Stimulated activated CD8-positive, alpha-beta memory T cell treated with anti-CD3 and anti-CD28 coated beads, Interleukin-7, amount 100 ng/mL, for 1 hour (primary cell): ENCODE measurements at places on chromosomes 3 and 15.

DNA sequence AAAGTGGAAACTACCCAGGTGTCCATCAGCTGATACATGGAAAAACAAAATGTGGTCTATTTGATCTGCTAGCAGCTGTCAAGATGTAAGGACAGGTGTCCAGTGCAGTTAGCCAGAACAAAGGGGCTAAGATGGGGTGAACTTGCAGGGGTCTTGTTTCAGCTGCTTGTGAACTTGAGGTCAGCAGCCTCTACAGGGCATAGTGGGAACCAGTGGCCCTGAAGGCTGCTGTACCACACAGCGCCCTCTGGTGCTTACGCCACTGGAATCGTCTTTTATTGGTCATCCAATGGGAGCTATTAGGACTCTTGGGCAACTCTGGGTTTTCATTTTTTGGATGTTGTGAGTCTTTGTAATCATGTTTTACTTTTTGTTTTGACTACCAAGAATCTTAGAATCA is 62.2 kb upstream of the CTSH start:
- no peak for DNase-seq

DNA sequence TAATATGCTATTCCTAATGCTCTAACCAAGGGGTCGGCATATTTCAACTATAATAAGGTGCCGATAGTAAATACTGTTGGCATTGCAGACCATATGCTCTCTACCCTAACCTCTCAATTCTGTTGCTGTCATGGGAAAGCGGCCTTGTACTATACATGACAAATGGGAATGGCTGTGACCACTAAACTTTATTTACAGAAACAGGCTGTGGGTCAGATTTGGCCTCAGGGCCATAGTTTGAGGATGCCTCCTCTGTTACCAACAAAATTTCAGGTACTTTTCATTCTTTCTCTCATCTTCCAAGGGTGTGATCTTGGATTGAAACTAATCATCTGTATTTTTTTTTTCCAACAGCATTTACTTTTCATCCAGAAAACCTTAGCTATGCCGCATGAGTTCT is 242.0 kb downstream of the MAGI1 start:
- no peak for DNase-seq

GRCh38 chr3:195160257-195160898 is 110.6 kb downstream of the XXYLT1 start:
- DNase-seq = no peak

GRCh38 chr3:168002786-168003368 is 92.8 kb downstream of the GOLIM4 start:
- DNase-seq = no peak

GRCh38 chr15:100905850-100906249 is 13.3 kb upstream of the LRRK1 start:
- no peak for DNase-seq

- DNase-seq = no peak
Observed at GRCh38 chr15:81897057-81897677, 148.7 kb downstream of the MEX3B start.

DNA sequence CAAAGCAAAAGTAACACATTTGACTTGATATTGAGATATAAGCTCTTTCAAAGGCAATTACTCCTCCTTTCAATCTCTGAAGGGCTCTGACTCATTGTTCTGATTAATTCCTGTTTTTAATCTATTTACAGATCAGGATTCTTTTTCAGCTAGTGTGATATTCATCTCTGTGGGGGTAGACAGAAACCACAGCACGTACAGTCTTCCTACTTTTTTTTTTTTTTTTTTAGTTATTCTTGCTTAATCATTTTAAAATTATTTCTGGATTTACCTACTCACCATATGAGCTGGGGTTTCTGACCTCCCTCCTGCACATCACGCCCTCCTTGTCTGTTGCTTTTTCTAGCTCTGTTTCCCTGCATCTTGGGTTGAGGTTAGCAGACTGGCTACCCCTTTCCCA is 1.4 kb downstream of the CNTN3 start:
- no peak for DNase-seq

- DNase-seq = no peak
Observed at GRCh38 chr3:186099178-186099577, 9.7 kb downstream of the ETV5 start.

GRCh38 chr3:102810937-102811336 is 376.1 kb downstream of the ZPLD1 start:
- DNase-seq = no peak

GRCh38 chr15:63973212-63974009 is 72.9 kb downstream of the DAPK2 start:
- no peak for DNase-seq

DNA sequence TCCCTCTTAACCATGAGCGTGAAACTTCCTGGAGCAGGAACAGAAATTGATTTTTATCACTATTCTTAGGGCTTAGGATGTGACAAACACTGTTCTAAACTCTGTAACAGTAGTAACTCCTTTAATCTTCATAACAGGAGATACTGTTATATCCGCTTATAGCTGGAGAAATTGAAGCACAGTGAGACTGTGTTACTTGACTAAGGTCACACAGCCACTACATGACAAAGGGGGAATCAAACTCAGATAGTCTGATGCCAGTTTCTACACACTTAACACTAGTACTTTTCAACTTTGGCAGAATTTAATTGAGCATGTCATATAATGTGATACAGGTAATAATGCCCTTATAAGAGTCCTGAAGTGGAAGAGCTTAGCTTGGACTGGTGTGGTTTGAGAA is 800 bp upstream of the TARS3 start:
- DNase-seq = no peak

GRCh38 chr3:143998266-143998665 is 26.6 kb downstream of the DIPK2A start:
- DNase-seq = no peak

DNA sequence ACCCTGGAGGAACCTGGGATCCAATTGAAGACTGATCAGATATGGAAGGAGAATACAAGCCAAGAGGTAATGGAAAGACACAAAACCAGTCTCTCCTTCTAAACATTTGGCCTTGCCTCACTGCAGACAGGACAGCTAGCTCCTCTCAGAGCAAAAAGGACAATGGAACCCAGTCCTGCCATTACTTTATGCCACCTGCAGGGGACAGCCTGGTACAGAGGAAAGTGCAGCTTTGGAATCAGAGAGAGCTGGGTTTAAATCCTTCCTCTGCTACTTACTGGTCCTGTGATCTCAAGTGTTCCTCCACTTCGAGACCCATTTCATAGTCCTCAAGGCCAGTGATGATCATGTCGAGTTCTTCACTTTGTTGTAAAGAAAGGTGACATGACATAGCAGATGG is 159.4 kb upstream of the SMAD3 start:
- no peak for DNase-seq

GRCh38 chr3:32436816-32437189 is 45.1 kb downstream of the CMTM7 start:
- no peak for DNase-seq

- DNase-seq = no peak
Observed at GRCh38 chr15:48515500-48515899, 130.0 kb downstream of the FBN1 start.

DNA sequence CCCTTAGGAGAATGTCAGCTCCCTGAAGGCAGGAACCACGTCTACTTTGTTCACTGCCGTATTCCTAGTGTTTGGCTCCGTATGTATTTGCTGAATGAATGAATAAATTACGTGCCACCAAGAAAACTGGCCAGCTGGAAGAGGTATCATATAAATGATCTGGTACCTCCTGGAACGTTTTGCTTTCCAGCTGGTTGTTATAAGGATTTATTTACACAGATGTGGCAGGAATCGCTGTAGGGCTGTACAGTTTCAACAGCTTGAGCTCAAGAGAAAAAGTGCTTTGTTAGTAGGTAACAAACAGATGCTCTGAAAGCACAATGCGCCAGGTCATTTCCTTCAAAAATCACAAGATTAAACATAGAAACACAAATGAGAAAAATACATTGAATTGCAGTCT is 108.8 kb upstream of the ATP2B2 start:
- no peak for DNase-seq

GRCh38 chr3:105996781-105997180 is 128.0 kb upstream of the CBLB start:
- no peak for DNase-seq

- no peak for DNase-seq
Observed at GRCh38 chr3:187540847-187541246, 129.3 kb downstream of the SST start.

GRCh38 chr3:197830967-197831313 is 39.9 kb downstream of the LRCH3 start:
- no peak for DNase-seq

DNA sequence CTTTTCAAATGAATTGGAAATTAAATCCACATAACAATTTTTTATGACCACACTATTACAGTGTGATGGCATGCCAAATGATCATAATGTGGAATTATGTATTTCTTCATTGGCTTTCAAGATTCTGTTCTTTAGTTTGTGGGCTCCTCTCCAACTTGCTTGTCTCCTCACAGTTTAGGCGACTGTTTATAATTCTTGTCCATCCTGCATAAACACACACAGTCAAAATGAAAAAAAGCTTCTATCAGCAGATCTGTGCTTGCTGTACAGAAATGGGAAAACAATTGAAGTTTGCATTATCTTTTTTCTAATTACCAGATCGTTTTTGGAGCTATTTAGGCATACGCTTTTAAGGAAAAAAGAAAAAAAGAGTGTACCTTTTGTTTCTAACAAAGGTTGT is 37.0 kb downstream of the OPA1 start:
- no peak for DNase-seq

DNA sequence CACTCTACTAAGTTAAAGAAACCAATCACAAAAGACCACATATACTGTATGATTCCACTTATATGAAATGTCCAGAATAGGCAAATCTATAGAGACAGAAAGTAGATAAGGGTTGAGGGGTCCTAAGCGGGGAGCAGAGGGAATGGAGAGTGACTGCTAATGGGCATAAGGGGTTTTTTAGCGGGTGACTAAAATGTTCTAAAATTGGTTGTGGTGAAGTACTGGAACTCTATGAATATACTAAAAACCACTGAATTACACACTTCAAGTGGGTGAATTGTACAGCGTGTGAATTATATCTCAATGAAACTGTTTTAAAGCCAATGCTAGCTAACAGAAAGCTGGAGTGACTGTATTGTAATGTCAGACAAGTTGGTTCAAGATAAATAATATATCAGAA is 33.3 kb downstream of the KPNA1 start:
- no peak for DNase-seq

DNA sequence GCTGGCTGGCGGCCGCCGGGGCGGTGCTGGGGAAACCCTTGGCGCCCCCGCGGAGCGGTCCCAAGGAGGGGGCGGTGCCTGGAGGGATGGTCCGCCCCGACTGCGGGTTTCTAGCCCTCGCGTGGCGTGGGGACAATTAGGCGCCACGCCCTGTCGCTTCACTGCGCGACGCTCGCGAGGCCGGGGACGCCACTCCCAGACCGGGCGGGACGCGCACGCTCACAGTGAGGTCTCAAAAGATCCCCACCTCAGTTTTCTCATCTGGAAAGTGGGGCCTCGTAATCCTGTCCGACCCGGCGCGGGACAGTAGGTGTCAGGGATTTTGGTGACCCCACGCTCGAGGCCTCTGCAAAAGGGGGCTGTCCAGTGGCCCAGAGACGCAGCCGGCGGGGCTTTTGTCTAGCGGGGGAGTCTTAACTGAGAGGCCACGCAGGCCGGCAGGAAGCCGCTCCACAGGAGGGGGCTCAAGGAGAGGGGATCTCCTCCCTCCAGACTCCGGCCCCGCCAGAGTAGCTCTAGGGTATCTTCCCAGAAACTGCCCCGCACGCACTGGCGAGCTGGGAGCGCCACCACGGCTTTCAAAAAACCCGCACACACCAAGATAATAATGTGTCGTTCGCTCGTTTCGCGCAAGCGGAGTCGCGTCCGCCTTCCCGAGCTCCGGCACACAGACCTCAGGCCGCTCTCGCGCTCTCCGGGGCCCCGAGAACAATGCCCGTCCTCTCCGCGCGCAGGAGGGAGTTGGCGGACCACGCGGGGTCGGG is 710 bp upstream of the CLK3 start:
- DNase-seq = peak; percentile 79

- DNase-seq = no peak
Observed at GRCh38 chr15:48654801-48655200, 9.3 kb upstream of the FBN1 start.

DNA sequence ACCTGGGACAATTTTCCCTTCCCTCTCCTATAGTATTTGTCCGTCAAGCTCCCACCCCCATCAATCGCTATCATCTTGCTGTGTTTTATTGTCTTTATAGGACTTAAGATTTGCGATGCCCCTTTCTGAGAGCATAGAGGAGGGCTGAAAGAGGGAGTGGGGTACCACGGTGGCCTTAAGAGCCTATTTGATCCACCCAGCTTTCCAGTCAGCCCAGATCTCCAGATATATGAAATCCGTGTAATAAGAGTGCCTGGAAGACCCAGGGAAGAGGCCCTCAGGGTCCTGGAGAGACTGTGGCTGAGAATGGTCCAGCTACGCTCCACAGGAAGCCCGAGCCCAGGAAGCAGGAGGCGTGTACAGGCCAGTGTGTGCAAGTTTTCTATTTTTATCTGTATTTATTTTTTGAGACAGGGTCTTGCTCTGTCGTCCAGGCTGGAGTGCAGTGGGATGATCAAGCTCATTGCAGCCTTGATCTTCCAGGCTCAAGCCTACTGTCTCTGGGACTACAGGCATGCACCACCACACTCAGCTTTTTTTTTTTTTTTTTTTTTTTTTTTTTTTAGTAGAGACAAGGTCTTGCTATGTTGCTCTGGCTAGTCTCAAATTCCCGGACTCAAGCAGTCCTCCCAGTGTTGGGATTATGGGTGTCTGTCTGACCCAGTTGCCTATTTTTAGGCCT is 964 bp upstream of the NCKIPSD start:
- no peak for DNase-seq

DNA sequence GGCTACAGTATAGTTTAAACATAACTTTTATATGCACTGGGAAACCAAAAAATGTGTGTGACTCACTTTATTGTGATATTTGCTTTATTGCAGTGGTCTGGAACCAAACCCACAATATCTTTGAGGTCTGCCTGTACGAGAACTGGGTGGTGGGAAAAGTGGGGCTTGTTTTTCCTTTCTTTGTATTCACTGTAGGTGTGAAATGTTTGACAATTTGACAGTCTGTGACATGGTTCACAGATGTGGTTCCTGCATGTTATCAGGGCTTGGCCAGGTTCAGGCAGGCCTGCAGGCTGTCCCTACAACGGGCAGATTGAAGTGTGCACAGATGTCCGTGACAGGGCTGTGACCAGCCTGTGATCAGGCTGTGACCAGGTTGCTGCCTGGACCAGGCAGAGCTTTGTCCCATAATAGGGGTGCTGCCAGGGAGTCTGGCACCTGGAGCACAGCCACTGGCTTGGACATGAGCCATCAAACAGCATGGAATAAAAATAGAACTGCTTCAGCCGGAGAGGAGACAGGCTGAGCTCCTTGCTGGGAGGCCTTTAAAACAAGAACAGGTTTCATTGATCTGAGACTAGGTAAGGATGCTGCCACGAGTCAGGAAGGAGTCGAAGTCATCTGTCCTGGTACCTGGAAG is 61.0 kb downstream of the KLF13 start:
- no peak for DNase-seq

DNA sequence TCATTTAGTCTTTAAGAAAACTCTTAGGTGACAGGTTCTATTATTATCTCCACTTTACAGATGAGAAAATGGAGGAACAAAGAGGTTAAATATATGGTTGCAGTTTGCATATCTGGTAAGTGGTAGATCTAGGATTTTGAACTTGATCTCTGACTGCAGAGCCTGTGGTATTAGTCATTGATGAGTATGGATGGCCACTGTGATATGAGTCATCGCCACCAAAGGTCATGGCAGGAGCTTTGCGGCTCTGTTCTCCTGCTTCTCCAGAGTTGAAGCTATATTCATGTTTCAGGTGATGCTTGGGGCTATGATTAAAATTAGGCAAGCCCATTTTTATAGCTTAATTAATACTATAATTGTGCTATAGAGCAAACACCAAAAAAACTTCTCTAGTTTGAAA is 306.2 kb upstream of the DPPA4 start:
- no peak for DNase-seq
